Activated CD8-positive, alpha-beta T cell treated with anti-CD3 and anti-CD28 coated beads, Interleukin-2, amount 10 ng/mL, durations not matched to agents 7 days and 5 days (primary cell): ENCODE measurements at places on chromosomes 16 and 17. TPM values are rescaled to one million over a fixed set of nuclear protein-coding genes. Genes with fewer than 3 reads are reported as not detected.
A peak's percentile ranks its signal among the peaks of the same experiment; 100 is the strongest.

Gene ITGB4
- total RNA-seq, result 0.89 TPM

Gene TP53TG3B
- total RNA-seq, result not detected

Gene ZNF18
- total RNA-seq, result 11.7 TPM

Gene OR1A2
- not detected for total RNA-seq

Gene SCGB1C2
- total RNA-seq, result not detected

Gene MYO1C
- 21.8 TPM for total RNA-seq

Gene MT4
- total RNA-seq, result not detected

DNA sequence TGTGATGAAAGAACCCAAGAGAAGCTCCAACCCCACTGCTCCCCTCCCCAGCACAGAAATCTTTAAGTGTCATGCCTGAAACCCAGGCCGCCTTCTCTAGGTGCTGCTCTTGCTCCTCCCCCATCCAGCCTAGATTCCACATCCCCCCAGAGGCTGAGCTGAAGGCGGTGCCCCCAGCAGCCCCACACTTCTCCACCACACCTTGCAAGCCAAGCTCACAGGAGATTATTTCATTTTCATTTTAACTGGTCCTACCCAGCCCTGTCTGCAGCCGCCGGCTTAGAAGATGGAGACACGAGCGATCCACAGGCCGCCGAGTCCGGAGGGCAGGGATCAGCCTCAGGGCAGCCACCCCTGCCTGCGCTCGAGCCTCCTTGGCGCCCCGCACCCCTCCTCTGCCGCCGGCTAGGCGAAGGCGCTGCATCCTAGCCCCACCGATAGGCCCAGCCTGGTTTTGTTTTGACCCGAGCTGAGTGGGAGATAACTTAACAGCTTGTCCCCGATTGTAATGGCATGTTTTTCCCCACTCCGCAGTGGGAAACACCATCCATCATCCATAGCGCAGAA lies 125.3 kb downstream of the RBFOX3 start:
- H3K27ac ChIP-seq, result no peak overlapping the region
- H3K4me1 ChIP-seq, result no peaks in the 10 kb centered on the region
- peaks cover 30% of the 10 kb centered on the region for H3K27me3 ChIP-seq
- H3K4me3 ChIP-seq, result no peak overlapping the region

GRCh38 chr17:36576793-36577192 lies 14.9 kb upstream of the DHRS11 start:
- H3K27ac ChIP-seq, result peak overlapping the region; percentile 39
- peaks cover 5% of the 10 kb centered on the region for H3K4me1 ChIP-seq
- peaks cover 63% of the 10 kb centered on the region for H3K36me3 ChIP-seq
- no peak for DNase-seq
- no peak overlapping the region for H3K4me3 ChIP-seq

GRCh38 chr17:4583782-4584100 lies 588 bp upstream of the SMTNL2 start:
- no peak overlapping the region for H3K27ac ChIP-seq
- DNase-seq, result no peak
- H3K27me3 ChIP-seq, result peaks cover 47% of the 10 kb centered on the region
- H3K36me3 ChIP-seq, result no peaks in the 10 kb centered on the region
- peaks cover 3% of the 10 kb centered on the region for H3K4me1 ChIP-seq
- H3K4me3 ChIP-seq, result peak overlapping the region; percentile 28

DNA sequence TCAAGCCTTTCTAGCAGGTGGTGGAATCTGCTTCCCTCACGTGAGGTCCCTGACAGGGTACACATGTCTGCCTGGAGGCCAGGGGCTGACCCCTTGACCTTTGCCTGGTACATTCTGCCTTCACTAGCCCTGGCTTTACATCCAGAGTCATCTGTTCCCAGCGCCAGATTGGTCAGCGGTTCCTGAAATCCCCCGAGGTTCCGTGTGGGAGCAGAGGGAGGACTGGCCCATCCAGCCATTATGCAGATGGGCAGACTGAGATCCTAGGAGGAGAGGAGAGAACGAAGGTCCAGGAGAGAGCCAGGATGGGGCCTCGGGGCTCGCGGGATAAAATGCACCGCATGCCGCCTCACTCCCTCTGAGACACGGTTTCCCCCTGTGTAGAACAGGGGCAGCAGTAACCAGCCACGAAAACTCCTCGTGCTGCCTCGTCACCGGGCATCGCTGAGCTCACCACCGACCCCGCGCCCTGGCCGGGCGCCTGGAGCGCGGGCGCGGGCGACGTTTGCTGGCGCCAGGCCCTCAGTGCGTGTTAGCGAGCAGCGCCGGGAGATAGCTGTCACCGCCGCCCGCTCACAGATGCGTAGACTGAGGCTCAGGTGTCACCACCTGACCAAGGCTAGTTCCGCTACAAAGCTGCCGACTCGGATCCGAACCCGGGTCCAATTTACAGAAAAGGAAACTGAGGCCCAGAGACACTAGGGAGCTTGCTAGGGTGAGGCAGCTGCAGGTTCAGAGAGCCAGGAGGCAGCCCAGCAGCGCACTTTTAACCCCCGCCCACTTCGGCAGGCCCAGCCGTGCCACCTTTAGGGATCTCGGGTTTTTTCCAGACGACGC lies 811 bp upstream of the MAP2K3 start:
- H3K4me1 ChIP-seq, result peaks cover 59% of the 10 kb centered on the region
- DNase-seq, result no peak
- H3K4me3 ChIP-seq, result peak overlapping the region; percentile 90
- peak overlapping the region; percentile 94 for H3K27ac ChIP-seq
- peaks cover 14% of the 10 kb centered on the region for H3K36me3 ChIP-seq

- H3K36me3 ChIP-seq, result peaks cover 3% of the 10 kb centered on the region
- peak; percentile 23 for DNase-seq
- peaks cover 16% of the 10 kb centered on the region for H3K4me1 ChIP-seq
Observed at GRCh38 chr17:29930409-29931010, 482 bp upstream of the SSH2 start.

DNA sequence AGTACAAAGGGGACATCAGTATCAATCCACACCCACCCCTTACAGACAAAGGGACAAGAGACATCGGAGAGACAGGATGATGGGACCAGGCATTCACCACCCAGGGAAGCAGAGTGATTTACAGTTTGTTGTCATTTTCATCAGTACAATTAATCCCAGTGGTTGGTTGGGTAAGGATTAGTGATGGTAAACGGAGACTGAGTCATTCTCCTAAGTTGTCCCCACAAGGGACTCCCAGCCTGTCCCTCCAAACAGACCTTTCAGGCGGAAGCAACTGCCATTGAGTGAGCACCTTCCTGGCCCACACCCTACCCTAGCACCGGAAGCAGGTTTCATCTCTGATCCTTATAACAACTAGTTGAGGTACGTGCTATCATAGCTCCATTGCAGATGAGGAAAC lies 11.2 kb downstream of the PPL start:
- no peaks in the 10 kb centered on the region for H3K36me3 ChIP-seq
- no peak overlapping the region for H3K4me3 ChIP-seq
- no peaks in the 10 kb centered on the region for H3K27me3 ChIP-seq
- H3K4me1 ChIP-seq, result no peaks in the 10 kb centered on the region
